PC-3 (cell line): ENCODE measurements at places on chromosomes 3 and 15.

GRCh38 chr15:29039466-29040369, 153.9 kb downstream of the APBA2 start:
- no peak for DNase-seq

DNA sequence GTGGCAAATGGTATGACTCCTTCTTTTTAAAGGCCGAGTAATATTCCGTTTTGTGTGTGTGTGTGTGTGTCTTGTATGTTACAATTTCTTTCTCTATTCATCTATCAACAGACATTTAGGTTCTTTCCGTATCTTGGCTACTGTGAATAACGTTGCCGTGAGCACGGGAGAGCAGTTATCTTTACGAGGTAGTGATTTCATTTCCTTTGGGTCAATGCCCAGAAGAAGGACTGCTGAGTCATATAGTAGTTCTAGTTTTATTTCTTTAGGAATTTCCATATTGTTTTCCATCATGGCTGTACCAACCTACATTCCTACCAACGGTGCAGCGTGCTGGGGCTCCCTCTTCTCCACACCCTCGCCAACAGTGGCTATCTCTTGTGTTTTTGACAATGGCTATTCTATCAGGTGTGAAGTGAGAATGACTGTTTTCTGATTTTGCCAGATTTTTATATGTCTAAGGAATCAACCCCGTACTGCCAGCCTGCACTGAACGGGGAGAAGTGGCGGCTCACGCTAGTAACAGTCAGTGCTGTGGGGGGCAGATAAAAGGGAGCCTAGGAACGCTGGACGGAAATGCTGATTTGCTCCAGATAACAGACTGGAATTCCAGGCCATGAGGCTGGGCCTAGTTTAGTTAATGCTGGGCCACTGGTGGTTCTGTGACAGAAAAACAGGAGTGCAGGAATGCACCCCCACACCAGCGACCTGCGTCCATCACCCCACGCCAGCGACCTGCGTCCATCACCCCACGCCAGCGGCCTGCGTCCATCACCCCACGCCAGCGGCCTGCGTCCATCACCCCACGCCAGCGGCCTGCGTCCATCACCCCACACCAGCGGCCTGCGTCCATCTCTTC, 168.1 kb downstream of the XXYLT1 start:
- peak; percentile 97 for DNase-seq

DNA sequence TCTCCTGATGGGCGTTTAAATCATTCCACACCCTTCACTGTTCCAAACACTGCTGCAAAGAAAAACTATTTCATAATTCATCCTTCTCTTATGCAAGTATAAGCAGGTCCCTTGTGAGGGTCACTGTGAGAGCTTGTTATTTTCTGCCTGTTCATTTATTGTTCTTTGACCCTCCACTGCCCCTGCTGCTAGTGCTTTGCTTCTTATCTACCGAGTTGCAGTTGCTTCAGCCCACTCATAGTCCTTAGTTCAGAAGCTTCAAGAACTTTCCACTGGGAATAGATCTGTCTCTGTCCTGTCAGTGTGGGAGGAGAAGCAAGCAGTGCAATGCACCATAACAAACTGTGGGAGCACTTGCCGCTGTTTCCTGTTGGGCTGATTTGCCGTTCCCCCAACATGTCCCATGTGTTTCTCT, 39.8 kb downstream of the RIOX2 start:
- no peak for DNase-seq

DNA sequence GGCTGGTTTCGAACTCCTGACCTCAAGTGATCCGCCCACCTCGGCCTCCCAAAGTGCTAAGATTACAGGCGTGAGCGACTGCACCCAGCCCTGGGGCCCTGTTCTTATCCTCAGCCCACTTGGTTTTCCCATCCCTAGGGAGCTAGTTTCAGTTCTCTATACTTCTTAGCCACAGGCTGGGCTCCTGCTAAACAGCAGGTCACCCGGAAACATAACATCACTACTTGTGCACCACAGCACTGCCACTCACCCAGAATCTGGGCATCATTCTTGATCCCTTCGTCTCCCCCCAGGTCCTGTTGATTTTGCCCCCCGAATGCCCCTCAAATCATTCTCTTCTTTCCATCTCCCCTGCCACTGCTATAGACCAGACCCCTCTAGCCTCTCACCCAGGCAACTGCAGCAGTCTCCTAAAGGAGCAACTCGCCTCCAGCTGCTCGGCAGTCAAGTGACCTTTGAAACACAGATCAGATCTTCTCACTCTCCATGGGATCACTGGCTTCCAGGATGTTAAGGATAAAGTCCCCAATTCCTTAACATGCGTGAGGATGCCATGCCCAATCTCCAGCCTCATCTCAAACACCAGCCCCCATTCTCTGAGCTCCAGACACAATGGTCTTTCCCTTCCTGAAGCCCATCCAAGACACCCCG, 5.6 kb upstream of the AP3S2 start:
- DNase-seq: no peak

DNA sequence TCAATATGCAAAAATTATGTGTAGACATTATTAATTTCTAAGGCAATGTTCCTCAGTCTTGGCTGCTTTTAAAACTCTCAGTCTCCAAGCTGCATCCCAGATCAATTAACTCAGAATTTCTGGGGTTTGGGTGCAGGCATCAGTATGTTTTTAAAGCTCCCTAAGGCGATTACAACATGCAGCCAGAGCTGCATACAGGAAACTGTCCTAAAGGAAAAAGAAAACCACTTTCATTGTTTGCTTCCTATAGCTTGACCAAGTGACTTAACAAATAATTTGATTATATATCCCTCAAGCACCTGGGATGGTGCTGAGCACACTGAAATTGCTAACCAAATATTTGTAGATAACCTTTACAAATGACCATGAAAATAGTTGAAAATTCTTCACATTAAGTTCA, 194.7 kb downstream of the DTWD1 start:
- no peak for DNase-seq

DNA sequence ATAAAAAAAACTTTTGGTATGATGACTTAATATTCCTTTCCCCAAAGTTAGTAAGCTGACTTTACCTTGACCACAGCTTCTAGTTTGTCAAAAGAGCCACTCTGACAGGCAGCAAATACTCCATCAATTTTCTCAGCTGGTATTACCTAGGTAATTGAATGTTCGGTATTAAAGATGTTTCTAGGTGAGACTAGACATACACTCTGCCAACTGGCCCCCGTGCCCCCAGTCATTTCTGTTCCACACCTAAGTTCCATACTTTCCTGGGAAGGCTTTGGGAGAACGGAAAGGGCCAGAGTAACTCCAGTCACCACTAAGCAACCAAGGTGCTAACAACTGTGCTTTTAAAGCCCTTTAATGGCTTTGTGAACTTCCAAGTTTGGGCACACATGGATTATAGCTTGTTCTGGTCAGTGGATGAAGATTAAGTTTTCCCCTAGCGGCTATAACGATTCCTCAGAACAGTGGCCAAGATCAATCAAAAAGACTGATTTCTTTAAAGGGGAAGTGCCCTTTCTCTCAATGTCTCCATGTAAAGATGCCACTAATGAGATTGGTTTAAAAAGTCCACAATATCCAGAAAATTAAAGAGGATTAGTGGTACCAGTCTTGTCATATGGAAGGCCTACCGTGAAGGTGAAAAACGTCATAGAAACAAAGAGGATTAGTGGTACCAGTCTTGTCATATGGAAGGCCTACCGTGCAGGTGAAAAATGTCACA, 7.0 kb downstream of the EIF4A2 start:
- peak; percentile 33 for DNase-seq

- DNase-seq: no peak
Measured at GRCh38 chr3:41277790-41278465, 78.6 kb downstream of the CTNNB1 start.

DNA sequence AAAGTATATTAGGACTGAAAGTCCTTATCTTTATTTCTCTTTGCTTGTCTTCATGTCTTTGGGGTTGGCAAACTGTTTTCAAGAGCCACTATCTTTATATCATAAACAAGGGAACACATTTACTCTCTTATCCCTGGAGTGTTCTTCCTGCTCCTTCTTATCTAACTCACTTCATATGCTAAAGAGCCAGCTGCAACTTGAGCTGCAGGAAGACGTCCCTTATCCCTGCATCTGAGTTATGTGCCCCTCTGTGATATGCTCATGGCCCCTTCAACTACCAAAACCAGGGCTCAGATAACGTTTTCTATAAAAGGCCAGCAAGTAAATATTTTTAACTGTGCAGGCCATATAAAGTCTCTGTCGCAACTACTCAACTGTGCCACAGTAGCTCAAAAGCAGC, 137.0 kb upstream of the CRBN start:
- DNase-seq: no peak

GRCh38 chr15:41792000-41792637, 17.8 kb downstream of the MAPKBP1 start:
- DNase-seq: no peak

DNA sequence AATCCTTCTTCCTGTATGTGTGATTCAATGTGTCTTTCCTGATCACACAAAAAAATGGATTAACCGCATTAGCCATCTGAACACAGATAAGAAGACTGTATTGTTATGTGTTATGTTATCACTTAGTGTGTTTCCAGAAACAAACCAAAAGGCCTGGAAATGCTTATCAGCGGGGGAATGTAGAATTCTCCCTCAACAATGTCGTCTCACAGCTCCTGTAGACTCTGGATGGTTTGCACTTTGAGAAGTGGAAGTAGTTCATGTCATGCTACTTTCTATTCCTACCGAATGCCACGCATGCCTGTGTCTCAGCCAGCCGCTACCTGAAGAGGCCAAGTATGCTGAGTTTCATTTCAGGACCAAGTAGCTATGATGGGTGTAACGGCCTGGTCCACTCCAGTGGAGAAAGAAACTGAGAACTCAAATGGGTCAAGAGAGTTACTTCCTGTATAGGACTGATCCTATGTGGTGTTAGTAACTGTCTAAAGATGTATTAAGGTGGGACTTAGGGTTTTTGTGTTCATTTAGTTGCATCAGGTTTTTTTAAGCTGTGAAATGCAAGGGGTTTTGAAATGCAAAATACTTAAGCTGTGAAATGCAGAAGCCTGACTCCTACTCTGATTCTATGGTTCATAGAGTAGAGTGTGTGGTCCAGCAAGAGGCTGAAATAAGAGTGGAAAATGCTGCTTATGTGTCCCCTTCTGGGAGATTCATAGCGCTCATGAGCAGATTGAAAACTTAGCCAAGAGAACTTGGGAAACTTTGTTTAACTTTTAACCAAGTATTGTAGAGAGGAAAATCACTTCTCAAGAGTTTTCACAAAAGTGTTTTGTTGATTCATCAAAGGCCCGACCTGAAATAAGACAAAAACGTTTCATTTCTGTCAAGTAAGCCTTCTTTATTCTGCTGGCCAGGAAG, 118.5 kb upstream of the LMOD3 start:
- no peak for DNase-seq

DNA sequence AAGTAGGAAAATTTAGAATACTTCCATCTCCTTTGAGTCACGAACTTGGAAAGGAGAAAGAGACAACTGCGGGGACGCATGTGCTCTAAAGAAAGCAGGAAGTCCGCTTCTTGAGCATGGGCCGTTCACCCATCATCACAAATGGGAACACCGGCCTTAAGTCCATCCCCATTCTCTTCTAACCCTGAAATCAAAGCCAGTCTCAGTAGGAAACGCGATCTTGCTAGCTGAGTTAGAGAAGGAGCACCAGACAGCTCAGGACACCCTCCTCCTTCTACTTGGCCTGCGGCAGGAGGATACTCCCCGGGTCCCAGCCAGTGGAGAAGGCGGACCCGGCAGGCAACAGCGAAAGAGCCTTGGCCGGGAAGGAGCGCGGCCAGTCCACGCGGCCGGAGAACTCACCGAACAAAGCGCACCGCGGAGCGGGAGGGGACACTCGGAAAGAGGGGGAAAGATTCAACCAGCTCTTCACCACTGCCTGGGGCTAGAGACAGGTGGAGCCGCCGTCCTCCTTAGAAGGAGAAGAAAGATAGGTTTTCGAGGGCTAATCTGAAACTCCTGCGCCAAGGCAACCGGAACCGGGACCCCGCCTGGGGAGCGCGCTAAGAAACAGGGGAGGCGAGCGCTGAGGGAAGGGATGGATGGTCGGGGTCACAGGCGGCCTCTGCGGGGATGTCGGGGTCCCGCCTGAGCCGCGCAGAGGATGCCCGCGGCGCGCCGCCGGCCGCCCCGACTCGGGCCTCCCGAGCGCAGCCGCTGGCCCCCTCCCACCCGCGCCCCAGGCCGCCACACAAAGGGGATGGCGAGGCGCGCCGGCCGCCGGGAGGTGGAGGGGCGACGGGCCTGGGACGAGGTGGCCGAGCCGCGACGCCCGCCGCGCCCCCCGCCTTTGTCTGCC, 818 bp downstream of the SLC4A7 start:
- DNase-seq: peak; percentile 66

GRCh38 chr15:53910236-53910849, 67.9 kb upstream of the UNC13C start:
- DNase-seq: peak; percentile 66

GRCh38 chr3:7874116-7874515, 627.5 kb upstream of the LMCD1 start:
- DNase-seq: no peak

GRCh38 chr15:63971904-63972303, 74.4 kb downstream of the DAPK2 start:
- no peak for DNase-seq

DNA sequence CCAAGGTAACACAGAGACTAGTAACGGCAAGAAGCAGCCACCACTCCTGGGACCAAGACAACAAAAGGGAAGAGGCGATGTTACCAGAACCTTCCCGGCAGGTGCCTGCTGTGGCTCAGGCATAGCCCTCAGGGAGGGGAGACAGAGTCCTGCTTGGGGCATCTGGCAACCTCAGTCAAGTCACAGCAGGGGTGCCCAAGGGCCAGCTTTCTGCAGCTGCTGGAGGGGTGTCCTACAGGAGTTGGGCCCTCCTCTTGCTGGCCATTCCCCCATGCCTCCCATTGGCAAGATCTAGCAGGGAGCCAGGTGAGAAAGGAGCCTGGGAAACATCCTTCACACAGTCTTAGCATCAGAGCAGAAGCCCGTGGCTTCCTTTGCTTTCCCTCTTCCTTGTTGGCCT, 197.3 kb upstream of the IL12A start:
- no peak for DNase-seq

DNA sequence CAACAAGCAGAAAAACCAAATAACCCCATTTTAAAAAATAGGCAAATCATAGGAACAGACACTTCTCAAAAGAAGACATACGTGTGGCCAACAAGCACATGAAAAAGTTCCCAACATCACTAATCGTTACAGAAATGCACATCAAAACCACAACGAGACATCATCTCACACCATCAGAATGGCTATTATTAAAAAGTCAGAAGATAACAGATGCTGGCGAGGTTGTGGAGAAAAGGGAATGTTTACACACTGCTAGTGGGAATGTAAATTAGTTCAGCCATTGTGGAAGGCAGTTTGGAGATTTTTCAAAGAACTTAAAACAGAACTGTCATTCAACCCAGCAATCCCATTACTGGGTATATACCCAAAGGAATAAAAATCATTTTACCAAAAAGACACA, 60.7 kb downstream of the ABI3BP start:
- no peak for DNase-seq

DNA sequence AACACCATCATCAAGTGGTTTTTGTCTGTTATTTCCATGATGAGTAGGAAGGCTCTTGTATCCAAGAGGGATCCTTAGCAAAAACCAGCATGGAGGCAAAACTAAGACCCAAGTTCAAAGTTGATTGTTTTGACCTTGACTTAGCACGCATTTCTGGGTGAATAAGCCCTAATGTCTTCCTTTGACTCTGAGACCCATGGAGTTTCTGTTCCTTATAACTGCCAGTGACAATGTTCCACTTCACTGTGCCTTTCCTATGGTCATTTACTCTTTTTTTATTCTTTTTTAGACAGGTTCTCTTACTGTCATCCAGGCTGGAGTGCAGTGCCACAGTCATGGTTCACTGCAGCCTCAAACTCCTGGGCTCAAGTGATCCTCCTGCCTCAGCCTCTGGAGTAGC, 118.2 kb upstream of the MRPL3 start:
- DNase-seq: no peak

GRCh38 chr3:37453393-37454389, 279.3 kb upstream of the LRRFIP2 start:
- DNase-seq: no peak
